ENCODE measurements at places on chromosomes 6 and 20.

- no peak for DNase-seq
These were observed 82.3 kb downstream of the GMPR start for GRCh38 chr6:16320533-16321340.

- no peak for DNase-seq
These were observed at the start of gene CST2 for GRCh38 chr20:23826541-23827021. TSS of gene CST2 (minus strand) at chr20:23826729. CDS start at chr20:23826660, 69 bp downstream.

GRCh38 chr20:44034451-44034850 is 119.8 kb downstream of the TOX2 start:
- DNase-seq: no peak

GRCh38 chr20:14673164-14673563 is 335.8 kb upstream of the FLRT3 start:
- DNase-seq: no peak

- DNase-seq: no peak
These were observed 11.4 kb upstream of the PARD6B start for GRCh38 chr20:50720026-50720425.

DNA sequence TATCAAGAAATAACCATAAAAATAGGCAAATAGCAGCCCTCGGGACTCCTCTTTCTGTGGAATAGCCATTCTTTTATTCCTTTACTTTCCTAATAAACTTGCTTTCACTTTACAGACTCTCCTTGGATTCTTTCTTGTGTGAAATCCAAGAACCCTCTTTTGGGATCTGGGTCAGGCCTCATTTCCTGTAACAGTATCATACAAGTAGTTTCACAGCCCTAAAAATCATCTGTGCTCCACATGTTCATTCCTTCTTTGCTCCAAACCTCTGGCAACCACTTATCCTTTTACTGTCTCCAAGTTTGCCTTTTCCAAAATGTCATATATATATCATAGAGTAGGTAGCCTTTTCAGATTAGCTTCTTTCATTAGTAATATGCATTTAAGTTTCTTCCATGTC is 13.5 kb upstream of the NT5E start:
- no peak for DNase-seq

- DNase-seq: no peak
These were observed 27.6 kb downstream of the SIRPA start for GRCh38 chr20:1922786-1923185.

DNA sequence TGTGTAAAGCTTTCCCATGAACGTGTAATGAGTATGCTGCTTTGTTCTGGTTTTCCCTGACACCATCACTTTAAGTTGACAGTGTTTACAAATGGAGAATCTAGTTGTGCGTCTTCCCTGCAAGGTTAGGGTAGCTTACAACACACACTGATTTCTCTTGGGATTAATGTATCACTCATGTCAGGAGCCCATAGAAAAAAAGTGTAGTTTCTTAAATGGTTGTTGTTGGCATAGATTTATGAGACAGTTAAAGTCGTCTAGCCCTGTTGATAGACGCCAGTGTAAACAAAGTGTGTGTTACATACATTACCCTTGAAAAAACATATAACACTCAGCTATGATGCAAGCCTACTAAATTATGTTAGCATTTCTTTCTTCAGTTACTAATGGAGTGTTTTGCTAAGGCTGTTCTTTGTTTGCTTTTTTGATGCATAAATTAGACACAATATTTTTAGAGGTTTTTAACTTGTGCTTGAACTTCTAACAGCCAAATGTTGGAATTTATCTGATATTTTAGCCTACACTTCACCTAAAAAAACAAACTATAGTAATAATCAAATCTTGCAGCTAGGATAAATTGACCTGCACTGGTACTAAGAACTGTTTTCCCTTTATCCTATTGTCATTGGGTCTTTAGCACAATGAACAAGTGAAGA is 88.6 kb downstream of the RNF217 start:
- DNase-seq: no peak

- DNase-seq: no peak
These were observed 29.8 kb downstream of the NEDD9 start for GRCh38 chr6:11202513-11203305.

DNA sequence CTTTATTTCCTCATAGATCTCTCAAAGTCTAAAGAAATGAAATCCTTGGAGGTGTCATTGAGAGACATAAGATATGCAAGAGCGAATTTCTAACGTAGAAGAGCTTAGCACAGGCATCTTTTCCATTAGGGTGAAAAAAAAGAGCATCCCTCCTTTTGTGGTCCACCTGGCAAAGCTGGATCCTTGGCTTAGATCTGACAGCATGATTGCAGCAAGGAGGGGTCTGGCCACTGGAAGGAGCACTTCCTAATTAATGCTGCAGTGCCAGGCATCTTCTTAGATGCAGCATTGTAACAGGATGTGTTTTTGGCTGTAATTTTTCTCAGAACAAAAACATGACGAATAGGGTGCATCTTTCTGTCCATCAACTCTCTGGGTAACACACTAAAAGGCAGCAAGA is 60.1 kb upstream of the TFAP2D start:
- no peak for DNase-seq

- no peak for DNase-seq
These were observed 8.0 kb downstream of the PEDS1 start for GRCh38 chr20:50145566-50145965.

DNA sequence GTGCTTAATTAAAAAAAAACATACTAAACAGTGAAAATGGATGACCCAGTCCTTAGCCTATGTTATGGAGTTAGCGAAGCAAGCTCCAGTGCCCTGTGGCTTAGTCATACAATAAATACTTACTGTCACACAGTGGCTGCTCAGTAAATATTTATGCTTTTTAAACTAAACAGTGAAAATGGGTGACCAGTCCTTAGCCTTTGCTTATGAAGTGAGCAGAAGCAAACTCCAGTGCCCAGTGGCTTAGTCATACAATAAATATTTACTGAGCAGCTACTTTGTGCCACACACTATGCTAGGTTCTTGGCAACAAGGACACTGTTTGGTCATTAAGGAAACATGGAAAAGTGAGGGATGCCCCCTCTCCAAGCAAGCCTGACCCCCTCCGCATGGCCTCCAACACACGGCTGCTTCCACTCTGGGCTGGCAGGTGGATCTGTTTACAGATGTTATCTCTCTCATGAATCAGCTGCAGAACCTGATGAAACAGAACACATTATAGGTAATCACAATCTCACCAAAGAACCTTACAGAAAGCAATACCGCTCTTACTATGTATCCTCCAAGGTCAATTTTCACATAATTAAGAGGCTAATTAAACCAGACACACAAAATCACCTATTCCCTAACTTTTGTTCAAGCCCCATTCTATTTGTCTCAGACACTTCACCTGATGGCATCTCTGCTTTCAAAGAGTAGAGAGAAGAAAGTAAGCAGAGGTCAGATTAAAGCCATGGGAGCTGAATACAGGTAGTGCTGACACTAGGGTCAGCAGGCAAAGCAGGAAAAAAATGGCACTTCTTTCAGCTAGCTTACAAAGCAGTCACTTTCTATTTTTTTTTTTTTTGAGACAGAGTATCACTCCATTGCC is 27.3 kb downstream of the CDK5RAP1 start:
- DNase-seq: no peak

DNA sequence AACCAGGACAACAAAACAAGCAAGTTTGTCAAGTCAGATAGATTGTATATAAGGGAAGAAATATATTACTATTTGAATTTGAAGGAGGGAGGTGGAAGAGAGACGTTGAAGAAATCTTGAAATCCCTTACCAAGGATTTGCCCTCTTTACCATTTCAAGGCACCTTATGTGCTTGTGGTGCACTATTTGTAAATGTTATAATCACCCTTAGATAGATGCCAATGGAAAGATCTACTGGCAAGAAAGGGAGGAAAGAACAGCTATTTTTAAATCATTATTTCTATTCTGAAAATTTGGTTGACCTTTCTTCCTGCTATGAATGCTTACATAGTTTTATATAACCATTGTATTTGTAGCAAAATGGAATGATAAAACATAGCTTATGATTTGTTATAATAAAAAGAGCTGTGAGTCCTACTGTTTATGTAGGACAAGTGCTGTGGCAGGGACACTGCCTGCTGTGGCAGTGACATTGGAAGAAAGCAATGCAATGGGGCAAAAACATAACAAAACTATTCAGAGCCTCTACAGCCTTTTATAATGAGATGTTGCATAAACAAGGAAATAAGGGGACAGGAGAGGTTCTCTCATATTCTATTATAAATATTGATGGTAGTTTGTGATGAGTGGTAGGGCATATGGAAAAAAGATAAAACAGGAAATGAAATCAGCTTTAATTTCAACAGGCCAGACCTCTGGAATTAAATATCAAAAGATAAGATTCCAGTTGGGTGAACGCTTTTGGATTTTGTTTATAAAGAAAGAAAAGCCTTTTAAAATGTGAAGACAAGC is 1145.2 kb upstream of the GJE1 start:
- no peak for DNase-seq

- DNase-seq: no peak
These were observed 142.9 kb upstream of the SOX4 start for GRCh38 chr6:21450628-21451027.

DNA sequence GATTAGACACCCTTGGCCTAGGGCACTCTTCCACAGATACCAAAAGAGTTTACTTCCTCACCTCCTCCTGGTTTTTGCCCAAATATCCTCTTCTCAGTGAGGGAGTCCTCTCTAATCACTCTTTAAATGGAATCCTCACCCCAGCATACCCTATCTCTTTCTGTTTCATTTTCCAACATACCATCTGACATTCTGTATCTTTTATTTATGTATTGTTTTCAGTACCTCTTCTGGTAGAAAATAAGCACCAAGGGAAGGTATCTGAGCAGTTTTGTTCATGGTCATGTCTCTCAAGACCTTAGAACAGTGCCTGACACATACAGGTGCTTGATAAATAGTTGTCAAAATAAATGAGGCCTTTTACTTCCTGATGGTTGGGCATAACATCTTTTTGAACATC is 55.1 kb downstream of the KIAA0408 start:
- DNase-seq: no peak

- DNase-seq: no peak
These were observed 3.2 kb downstream of the ACTR5 start for GRCh38 chr20:38751360-38751976.

- peak; percentile 71 for DNase-seq
These were observed 6.5 kb downstream of the RBM38 start for GRCh38 chr20:57397693-57398108.

GRCh38 chr6:132298344-132298949 is 102.8 kb downstream of the MOXD1 start:
- DNase-seq: no peak

Data from T follicular helper cell (primary cell).